CD4-positive, alpha-beta T cell treated with Interferon gamma for 1 hour (primary cell): ENCODE measurements at places on chromosomes 12 and 14.

DNA sequence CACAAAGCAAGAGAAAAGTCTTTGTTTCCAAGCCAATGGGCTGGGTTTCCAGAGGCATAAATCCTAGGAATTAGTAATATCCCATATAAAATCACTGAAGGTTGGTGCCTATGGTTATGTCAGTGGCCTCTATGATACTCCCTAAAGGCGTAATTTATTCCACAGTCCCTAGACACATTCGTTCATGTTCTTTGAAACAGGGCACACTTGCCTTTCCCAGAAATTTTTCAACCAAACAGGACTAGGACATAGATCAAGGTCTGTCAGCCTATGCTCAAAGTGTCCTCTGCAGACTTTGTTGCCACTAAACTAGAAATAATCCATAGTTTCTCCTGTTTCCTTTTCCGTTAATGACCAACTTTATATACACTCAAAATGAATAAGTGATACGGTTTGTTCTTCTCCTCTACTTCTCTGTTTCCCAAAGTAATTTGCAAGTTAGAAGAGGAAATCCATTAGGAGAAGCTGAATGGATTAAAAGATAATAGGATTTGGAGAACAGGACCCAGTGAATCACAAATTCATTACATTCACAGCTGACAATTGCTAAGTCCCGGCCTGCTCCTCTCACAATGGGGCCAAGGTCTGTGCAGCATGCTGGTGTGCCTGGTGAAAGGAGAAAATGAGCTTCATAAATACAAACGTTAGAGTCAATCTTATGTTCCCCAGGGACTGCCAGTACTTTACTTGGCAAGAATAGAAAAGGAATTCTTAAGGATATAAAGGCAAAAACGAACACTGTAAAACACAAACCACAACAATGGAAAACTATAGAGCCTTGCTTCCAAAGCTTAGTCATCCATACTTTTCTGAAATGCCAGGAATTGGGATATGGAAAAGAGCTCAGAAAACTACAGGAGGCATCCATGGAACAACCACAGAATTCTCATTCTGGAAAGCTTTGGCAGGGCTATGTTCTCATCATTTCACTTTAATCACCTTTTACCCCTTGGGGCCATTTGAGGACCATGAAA is 966.2 kb downstream of the NRXN3 start:
- DNase-seq = no peak

DNA sequence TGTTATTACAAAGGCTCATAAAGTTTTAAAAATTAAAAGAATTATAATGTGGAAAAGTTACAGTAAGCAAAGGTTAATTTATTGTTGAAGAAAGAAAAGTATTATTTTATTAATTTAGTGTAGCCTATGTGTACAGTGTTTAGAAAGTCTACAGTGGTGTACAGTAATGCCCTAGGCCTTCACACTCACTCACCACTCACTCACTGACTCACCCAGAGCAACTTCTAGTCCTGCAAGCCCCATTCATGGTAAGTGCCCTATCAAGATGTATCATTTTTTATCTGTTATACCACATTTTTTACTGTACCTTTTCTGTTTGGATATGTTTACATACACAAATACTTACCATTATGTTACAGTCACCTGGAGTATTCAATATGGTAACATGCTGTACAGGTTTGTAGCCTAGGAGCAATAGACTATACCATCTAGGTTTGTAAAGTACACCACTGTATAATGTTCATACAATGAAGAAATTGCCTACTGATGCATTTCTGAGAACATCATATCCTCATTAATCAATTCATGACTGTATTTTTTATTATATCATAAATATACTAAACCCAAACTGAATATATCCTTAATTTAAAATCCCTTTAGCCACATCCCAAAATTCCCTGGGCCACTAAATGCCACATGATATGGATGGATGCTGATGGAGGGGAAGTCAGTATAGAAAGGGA is 43.6 kb upstream of the NID2 start:
- DNase-seq = no peak

- DNase-seq = no peak
Measured at GRCh38 chr12:18969512-18969911, 160.0 kb upstream of the PLEKHA5 start.

DNA sequence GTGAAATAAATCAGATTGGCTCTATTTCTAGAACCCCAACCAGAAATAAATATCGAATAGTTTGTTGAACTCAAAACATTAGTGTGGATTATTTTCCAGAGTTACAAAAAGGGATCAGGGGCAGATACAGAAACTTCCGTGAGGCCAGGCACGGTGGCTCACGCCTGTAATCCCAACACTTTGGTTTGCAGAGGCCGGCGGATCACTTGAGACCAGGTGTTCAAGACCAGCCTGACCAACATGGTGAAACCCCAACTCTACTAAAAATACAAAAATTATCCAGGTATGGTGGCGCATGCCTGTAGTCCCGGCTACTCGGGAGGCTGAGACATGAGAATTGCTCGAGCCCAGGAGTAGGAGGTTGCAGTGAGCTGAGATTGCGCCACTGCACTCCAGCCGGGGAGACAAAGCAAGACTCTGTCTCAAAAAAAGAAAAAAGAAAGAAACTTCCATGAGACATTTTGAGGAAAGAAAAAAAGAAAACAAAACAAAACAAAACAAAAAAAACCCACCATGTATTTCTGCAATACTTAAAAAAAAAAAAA is 2.1 kb downstream of the FBXO21 start:
- DNase-seq = no peak

- no peak for DNase-seq
Measured at GRCh38 chr12:52874573-52875435, 26.0 kb upstream of the KRT78 start.

- no peak for DNase-seq
Measured at GRCh38 chr14:104293231-104293841, 154.9 kb downstream of the KIF26A start.

- no peak for DNase-seq
Measured at GRCh38 chr12:68508576-68508975, 102.1 kb upstream of the RAP1B start.

DNA sequence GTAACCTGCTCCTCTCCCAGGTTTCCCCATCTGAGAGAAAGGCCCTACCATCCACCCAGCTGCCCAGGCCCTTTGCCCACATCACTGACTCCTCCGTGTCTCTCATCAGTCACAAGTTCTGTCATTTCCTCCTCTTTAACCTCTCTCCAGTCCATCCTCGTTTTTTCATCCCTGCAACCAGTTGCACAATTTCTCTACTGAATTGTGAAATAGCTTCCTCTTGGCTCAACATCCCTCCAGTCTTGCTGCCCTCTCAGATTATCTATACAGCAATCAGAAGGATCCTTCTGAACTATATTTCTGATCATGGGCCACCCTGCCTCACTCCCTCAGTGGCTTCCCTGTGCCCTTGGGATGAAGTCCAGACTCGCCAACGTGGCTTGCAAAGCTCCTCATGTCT is 6.8 kb downstream of the FAM161B start:
- DNase-seq = peak; percentile 25

DNA sequence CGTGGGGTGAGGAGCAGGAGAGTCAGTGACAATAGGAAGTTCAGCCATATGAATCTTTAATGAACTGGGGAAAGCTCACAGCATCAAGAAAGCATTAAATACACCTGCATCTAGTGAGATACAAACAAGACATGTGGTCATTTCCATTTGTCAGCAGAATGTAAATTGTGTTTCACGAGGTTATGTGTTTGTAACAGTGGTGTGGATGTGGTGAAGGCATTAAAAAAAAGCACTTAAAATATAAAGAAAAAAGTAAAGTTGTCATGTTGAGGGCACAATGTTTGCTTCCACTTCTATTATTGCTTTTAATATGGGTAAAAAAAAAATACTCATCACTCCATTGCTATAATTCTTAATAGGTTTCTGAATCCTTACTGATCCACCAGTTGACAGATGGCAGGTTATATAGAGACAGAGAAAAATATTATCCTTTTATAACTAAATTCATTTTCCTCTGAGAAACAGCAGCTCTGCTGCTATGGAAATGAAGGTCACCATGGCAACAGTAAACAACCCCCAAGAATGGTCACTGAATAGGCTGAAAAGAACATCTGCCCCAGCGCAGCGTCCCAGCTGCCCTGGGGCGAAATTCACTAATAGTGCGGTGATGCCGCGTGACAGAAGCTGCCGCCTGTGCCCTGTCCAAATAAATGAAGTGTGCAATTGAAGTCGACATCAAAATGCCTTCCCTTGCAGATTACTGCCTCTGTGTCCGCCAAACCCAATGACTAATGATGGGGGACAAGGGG is 226.1 kb downstream of the FOXN3 start:
- DNase-seq = no peak

GRCh38 chr12:57481671-57482070 is 2.0 kb upstream of the ARHGAP9 start:
- DNase-seq = no peak

- DNase-seq = no peak
Measured at GRCh38 chr12:81626406-81626805, 132.7 kb downstream of the PPFIA2 start.

DNA sequence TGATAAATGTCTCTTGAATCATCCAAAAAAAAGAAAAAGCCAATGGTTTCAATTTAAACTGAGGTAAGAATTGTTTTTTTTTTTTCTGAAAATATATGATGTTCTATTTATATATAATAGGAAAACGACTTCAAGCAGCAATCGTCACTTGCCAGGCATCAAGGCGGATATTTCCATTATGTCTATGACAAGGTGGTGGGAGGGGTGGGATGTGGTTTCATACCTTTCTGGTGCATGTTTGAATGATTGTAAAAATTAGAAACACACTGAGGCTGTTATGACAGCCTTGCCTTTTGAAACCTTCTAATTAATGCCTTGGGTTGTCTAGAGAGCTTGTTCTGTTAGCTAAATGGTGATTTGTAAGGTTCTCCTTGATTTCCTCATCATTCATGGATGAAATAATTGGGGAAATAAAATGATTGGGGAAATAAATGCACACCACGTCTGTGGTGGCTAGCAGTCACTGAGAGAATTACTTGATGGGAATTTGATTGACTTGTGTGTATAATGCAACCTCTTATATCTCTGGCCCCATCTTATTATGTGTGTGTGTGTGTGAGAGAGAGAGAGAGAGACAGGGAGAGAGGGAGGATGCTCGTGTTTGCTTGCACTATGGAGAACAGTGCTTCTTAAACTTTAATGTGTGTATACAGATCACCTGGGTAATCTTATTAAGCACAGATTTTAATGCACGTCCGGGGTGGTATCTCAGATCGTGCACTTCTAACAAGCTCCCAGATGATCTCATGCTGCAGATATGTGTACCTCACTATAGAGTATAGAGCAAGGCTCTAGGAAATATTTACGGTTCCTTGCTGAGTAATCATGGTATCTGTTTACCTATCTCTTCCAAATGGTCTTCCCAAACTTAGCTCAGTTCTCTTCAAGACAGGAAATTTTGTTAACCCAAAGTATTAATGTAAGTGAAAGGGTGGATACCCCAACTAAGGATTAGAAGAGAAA is 502.6 kb downstream of the DIO2 start:
- DNase-seq = no peak

GRCh38 chr14:89673512-89674225 is 256.6 kb upstream of the FOXN3 start:
- no peak for DNase-seq

DNA sequence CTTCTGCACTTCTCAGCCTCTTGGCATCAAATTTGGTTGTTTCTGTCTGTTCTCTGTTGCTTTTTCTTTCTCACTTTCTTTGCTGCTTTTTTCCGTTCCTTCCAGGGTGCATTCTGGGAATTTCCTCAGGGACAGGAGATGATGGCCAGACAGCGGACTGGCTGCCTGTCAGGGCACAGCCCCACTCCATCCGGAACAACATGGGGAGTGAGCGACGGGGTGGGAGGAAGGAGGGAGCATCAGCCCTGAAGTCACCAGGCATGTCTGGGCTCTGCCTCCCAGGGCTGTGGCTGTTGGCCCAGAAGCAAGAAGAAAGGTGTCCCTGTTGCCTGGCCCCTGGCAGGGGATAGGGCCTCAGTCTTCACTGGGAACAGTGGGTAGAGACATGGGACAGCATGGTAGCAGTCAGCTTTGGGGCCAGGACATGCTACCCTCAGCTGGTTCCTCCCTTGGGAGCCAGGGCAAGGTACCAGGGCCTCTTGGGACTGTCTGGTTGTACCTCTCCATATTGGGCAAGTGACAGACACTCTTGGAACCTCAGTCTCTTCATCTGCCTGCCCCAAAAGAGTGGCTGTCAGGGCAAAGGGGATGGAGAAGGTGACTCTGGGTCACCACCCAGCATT is 8.6 kb downstream of the PGF start:
- no peak for DNase-seq

DNA sequence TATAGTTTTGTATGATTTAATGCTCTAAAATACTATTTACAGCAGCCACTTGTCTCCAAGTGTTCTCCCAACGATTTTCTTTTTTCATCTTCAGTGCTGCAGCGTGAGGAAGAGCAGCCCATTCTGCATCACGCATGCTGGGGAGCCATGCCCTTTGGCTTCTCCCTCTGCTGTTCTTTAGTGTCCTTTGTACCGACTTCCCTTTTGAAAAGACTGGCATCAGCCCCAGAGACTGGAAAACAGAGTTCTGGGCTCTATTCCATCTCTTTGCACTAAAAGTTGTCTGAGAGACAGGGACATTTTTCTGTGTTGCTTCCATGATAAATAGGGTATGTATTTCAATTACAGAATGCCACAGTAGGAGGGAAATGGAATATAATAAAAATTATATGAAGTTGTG is 105.1 kb downstream of the RERG start:
- no peak for DNase-seq

DNA sequence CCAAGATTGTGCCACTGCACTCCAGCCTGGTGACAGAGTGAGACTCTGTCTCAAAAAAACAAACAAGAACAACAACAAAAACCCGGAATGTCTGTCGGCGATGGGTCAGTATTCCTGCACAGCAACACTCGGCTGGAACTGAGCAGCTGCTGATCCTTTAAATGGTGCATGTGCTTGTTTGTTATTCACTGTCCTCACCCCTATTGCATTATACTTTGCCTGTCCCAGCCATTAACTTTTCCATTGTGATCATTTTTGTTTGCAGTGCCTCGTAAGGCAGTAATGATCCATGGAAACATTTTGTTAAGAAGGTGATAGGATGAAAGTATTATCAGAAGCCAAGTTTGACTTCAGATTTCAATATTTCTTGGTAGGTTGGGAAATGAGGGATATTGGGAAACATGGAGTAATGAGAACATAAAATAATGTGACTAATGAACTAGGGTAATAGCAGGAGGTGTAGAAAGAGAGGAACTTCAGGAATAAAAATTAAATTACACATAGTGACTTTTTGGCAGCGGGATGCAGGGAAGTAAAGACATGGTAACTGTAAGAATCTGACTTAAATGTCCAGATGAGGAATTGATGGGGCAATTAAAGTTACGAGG is 6.1 kb downstream of the ACSS3 start:
- no peak for DNase-seq

DNA sequence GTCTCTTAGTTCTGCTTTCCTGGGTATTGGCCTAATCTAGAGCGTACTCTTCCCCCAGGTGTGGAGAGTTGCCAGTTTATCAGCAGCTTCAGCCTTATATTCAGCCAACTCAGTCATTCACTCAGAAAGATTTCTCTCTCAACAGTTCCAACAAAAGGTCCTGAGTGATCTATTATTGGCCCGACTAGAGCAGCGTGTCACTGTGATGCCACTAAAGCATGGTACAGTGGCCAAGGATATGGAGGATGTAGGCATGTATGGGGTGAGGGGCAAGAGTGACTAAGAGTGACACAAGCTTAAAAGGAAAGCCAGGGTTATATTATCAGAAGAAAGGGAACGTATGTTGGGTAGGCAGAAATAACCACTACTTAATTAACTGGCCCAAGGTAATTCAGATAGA is 4.8 kb downstream of the NOPCHAP1 start:
- DNase-seq = no peak
